ENCODE measurements at places on chromosomes 16 and 17.

DNA sequence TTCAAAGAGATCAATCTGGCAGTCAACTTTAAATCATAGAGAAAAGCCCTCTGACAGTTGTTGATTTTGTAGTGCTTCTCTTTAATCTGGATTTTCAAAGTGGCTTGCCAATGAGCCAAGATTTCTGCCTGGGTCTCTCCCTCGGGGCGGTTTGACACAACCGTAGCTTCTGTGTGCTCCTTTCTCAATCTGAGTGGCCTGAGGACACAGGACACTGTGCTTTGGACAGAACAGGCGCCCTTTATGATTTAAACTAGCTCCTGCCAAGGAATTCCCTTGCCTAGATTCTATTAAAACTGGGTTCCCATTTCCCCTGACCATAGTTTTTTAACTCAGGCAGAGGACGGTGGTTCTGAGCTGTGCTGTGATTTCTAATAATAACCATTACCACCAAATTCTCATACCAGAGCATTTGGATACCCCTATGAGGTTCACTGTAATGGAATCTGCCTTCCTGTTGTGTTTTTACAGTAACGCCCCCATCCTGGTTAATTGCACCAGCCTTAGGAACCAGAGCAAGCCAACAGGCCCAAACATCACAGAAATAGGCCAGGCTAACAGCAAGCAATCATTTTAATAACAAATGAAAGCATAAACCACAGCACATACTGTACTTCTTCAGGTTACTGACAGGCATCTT lies 4.0 kb downstream of the ZFHX3 start:
- no peak for DNase-seq

DNA sequence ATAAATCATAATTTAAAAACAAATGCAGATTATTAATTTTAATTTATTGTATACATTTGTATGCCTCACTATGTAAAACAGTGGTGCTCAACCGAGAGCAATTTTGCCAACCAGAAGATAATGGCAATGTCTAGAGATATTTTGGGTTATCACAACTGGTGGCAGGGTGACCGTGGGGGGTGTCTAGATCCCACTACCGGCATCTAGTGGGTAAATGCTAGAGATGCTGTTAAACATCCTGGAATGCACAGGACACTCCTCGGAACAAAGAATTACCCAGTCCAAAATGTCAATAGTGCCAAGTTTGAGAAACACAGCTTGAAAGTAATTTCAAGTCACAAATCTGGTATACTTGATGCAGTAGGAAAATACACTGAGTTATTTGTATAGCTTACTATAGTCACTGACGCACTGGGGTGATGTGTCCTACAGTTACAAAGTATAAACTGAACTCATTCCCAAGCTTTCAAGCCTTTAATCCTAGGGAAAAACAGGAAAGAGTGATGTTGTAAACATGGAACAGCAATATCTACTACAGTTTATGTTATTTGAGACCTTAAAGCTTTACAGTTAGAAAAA lies 133.5 kb downstream of the BRIP1 start:
- no peak for DNase-seq

DNA sequence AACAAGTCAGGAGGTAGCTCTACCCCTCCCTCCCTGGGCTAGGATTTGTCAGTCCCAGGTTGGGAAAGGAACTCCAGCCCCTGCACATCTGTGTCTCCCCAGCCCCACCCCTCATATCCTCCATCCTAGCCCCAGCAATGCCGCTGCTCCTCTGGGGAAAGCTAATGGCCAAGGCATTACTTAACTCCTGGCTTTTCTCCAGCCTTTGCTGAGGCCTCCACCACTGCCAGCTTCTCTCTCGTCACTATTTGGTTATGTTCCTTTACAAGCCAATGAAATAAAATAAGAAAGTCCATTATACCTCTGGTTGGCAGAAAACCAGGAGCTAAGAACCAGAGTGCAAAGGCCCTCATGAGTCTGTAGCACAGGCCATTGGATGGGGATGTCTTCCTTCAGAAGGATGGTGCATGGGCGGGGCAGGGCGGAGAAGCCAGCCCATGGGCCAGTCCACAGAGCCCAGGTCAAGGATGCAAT lies 171.0 kb downstream of the CCDC182 start:
- DNase-seq = no peak

DNA sequence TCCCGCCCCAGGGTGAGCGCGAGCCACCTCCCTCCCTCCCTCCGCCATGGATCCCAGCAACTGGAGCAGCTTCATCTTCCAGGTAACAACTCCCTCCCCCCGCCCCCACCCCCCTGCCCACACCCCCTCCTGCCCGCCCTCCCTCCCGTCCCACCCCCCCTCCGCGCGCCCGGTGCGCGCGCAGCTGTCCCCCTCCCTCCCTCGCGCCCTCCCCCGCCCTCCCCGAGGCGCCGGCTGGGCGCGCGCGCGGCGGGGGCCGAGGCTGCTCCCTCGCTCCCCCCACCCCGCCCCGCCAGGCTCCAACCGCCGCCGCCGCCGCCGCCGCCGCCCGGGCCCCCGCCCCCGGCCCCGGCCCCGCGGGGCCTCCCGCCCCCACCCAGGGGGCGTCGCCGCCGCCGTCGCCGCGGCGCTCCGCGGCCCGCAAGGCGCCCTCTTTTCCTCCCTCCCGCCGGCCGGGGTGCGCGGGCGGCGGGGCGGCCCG lies at the start of gene MAZ:
Gene MAZ (plus strand): TSS at position 431 of the 481 bp plus-strand sequence. CDS start 173 bp downstream, outside the sequence.
- no peak for DNase-seq

DNA sequence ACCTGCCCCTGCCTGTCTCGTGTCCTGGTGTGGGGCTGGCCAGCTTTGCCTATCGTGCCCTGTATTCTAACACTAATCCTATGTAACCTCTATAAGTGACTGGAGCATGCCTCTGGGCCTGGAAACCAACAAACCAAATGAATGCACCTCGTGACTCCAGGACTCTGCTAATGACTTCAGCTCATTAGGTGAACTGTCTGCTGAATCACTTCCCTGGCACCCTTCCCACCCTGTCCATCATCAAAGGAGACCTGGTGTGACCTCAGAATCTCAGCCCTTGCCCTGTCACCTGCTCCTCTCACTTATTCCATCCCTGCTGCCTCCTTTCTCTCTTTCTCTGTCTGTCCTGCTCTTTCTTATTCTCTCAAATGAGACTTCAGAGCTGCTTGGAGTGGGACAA lies 322.4 kb downstream of the CBLN1 start:
- DNase-seq = no peak

DNA sequence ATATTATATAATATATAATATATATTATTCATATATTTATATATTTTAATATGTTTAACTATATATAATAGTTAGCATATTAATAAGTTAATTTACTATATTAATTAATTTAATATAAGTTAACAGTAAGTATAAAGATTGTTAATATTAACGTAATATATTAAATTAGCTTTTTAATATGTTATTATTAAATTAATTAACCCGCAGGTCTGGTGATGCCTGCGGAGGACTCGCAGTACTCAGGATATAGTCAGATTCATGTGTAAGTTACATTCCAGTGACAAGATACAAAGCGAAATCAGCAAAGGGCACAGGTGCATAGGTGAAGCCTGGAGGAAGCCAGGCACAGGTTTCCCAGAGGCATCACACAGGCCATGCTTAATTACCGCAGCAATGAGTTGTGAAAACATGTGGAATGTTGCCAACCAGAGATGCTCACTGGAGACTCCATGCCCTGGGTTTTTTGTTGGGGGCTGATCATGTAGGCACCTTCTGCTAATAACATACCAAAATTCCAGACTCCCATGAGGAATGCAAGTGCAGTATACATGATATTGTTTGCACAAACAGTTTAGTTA lies 130.4 kb upstream of the MPHOSPH6 start:
- no peak for DNase-seq

All from inflammatory macrophage treated with lipopolysaccharide for 1 hour (primary cell).